ENCODE measurements at places on chromosomes 2 and 18. TPM values are rescaled to one million over a fixed set of nuclear protein-coding genes. Genes with fewer than 3 reads are reported as not detected.

Gene TMEM200C
- total RNA-seq = 3.9 TPM

Gene UGT1A10
- not detected for total RNA-seq

Gene SERPINB7
- total RNA-seq = 8.5 TPM

Gene SATB2
- total RNA-seq = 4.9 TPM

Gene TCF23
- not detected for total RNA-seq

Gene CD226
- total RNA-seq = 0.39 TPM

Gene GAL3ST2
- not detected for total RNA-seq

Gene SP140
- total RNA-seq = 2.2 TPM

Gene IL1R1
- 12.7 TPM for total RNA-seq

Gene TTR
- total RNA-seq = not detected

Gene KLHL41
- total RNA-seq = not detected

Gene OTX1
- 0.74 TPM for total RNA-seq

All from SJSA1 (cell line).